ENCODE measurements at places on chromosomes 2 and 18. TPM values are rescaled to one million over a fixed set of nuclear protein-coding genes. Genes with fewer than 3 reads are reported as not detected.

Gene ABHD1
- total RNA-seq, result 0.21 TPM

Gene LRRC30
- total RNA-seq, result not detected

Gene EVA1A
- total RNA-seq, result 31.7 TPM

Gene EVX2
- total RNA-seq, result not detected

DNA sequence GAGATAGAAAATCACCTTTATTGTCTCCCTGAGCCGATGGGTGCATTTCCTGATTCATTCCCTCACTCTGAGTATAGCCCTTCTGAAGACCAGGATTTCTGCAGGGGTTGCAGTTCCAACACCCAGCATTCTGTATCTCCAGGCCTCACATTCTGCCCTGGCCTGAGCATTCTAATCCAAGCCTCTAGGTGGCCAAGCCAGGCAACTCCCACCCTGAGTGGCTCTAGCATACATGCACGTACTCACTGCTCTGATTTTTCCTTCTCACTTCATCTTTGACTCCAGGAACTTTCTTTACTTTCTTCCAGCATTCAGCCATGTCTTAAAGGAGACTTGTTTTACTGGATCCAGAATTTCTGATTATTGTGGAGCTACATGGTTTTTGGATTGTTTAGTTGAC, 100.7 kb upstream of the STK39 start:
- no peak for DNase-seq

DNA sequence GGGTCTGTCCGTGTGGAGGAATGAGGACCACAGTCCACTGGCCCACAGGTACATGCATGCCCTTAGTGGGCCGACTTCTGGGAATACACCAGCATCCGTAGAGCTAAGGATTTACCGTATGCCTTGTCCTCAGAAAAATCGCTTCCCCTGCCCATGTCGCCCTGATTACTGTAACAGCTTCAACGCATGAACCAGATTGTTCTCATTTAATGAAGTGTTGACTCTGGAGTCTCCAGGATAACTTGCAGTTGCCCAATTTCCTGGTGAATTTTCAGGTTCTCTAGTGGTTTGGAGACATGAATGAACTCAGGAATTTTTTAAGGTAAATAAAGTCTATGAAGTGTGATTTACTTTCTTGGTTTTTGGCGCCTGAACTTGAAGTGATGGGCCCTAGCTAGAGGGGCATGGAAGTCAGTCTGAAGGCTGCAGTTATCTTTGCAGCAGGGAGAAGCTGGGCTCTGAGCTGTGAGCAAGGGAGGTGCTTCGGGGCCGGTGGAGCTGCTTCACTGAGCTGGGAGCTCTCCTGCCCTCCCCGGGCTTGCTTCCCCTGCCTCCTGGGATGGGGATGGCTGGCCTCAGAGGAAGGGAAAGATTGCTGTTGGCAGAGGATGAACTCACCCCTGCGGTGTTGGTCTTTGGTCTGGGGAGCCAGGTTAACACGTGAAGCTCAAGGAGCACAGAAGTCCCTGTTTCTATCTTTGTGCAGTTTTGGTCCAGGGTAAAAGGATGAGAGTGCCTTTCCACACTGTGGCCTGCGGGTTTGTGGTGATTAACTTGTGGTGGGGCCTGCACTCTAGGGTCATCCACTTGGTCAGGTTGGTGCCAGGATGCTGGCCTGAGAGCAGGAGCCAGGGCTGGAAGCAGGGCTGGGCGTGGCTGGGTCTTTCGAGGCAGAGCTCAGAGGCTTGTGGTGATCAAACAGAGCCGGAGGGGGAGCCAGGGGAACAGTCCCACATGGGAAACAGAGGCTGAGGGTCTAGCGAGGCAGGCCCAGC, 28.1 kb downstream of the TCF7L1 start:
- no peak for DNase-seq

Gene NCL
- 295 TPM for total RNA-seq

DNA sequence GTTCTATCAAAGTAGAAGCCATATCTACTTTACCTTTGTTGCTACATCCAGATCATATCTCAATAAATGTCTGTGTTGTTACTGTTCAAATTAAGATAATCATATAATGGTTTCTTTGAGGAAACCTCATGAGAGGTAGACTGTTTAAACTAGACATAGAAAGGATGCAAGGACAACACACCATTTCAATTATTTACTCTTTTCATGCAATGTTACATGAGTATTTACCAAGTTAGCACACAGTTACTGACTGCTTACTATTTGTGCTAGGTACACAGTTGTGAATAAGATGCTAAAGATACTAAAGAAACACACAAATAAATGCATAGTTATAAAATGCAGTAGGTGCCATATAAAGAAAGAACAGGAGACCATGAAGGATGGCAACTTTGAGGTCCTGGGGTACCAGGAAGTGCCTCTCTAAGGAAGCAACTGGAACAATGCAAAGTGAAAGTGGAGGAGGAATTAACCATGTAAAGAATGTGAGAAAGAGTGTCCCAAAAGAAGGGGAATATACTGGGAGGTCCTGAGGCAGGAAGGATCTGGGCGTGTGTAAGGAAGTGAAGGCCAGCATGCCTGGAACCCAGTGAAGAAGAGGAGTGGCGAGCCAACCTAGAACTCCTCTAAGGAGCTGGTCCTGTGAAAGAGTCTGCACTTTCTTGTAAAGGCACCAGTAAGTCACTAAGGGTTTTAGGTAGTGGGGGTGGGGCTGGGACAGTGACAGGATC, 39.4 kb downstream of the RBMS1 start:
- DNase-seq, result no peak

- peak; percentile 35 for DNase-seq
Observed at GRCh38 chr2:121199281-121200010, 85.6 kb downstream of the TFCP2L1 start.

GRCh38 chr2:220434385-220434784, 807.0 kb downstream of the SLC4A3 start:
- DNase-seq, result no peak

Gene LIMS3
- 2.4 TPM for total RNA-seq

- no peak for DNase-seq
Observed at GRCh38 chr2:37802899-37803379, 122.1 kb upstream of the RMDN2 start.

DNA sequence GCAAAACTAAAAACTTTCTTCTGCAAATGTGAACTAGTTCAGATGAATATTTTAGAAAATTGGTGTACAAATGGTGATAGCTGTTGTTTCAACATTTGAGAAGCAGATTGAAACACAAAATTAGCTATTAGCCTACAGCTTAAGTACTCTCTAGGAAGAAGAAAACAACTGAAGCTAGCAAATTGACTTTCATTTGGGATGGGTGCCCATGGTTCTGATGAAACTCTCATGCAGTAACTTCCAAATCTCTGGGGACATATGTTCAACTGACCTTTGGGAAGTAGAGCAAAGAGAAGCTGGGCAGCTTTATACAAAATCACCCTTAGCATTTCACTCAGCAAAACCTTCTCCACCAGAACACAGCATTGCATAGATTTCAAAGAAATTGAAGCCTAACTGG, 119.0 kb downstream of the GALNT13 start:
- no peak for DNase-seq

- DNase-seq, result no peak
Observed at GRCh38 chr2:25572638-25573037, 100.7 kb downstream of the DTNB start.

Gene IL36A
- not detected for total RNA-seq

- DNase-seq, result no peak
Observed at GRCh38 chr2:215529271-215529670, 93.4 kb upstream of the FN1 start.

DNA sequence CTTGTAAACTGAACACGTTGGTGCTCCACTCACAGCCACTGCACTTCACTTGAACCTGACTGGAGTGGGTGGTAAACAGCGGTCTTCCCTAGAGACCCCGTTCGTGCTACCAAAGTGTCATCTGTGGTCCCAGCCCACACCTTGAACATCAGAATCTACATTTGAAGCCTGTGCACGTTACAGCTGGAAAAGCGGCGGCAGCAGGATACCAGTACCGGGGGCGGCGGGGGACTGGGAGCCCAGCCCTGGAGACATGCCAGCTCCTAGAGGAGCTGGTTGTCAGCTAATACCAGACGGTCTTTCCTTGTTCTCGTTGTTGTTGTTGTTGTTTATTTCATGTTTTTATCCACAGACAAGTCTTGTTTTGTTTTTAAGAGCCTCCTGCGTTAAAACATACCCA, 156.7 kb downstream of the WDSUB1 start:
- DNase-seq, result no peak

GRCh38 chr2:219408631-219409030, 9.5 kb upstream of the DES start:
- no peak for DNase-seq

GRCh38 chr2:232931636-232932035, 61.6 kb downstream of the SNORC start:
- no peak for DNase-seq

DNA sequence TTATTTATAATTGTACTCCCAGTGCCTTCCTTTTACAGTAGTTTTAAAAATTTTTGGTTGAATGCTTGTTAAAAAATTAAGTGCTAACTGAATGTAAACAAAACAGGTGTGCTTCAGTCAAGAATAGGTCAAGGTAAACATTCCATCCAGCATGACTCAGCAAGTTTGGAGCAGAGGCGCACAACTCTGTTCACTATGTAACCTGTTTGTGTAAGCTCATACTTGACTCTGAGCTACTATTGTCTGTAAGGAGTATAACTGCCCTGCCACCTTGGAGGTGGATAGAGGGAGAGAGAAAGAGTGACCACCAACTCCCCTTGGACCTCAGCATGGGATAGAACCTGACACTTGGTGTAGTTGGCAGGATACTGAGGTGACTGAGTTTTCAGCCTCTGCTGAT, 207.4 kb upstream of the SYT4 start:
- DNase-seq, result no peak

GRCh38 chr18:58095222-58095621, 51.2 kb downstream of the NEDD4L start:
- DNase-seq, result no peak

Gene GLB1L
- total RNA-seq, result 12.6 TPM

DNA sequence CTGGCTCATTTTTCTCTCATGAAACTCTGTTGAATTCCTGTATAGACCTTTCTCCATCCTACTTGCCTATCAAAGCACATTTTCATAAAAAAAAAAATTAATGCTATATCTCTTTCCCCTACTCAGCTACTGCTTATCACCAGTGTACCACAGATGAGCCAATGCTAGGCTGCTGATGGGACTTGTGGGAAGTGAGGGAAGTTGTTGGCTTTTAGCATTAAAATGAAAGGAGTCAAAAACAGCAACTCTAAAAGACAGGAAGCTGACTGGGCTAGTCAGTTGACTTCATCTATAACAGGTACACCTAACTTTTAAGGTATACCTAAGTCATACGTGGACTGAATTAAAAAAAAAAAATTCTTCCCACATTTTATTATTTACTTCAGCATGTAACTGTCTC, 102.1 kb downstream of the FAM117B start:
- no peak for DNase-seq

- no peak for DNase-seq
Observed at GRCh38 chr2:111917106-111917505, 18.7 kb downstream of the MERTK start.

Gene UGT1A7
- not detected for total RNA-seq

- DNase-seq, result no peak
Observed at GRCh38 chr2:52929412-52929811, 838.2 kb upstream of the CHAC2 start.

GRCh38 chr2:101145406-101145805, 5.8 kb downstream of the TBC1D8 start:
- no peak for DNase-seq

Gene CCDC141
- total RNA-seq, result 40.5 TPM

GRCh38 chr2:154032220-154032619, 160.5 kb downstream of the GALNT13 start:
- no peak for DNase-seq

Gene ORC2
- total RNA-seq, result 28.6 TPM

Gene LINC00305
- not detected for total RNA-seq

Gene CRYBA2
- total RNA-seq, result not detected
